ENCODE measurements at places on chromosomes 7 and 10.
A peak's percentile ranks its signal among the peaks of the same experiment; 100 is the strongest.

- DNase-seq, result no peak
Measured at GRCh38 chr7:148334959-148335577, 255.5 kb upstream of the C7orf33 start.

GRCh38 chr7:14886533-14886932 lies 16.0 kb downstream of the DGKB start:
- no peak for DNase-seq

GRCh38 chr7:17105701-17106100 lies 192.8 kb upstream of the AHR start:
- DNase-seq, result no peak

- no peak for DNase-seq
Measured at GRCh38 chr7:40979296-40979695, 723.6 kb downstream of the INHBA start.

GRCh38 chr7:80603940-80604339 lies 34.5 kb upstream of the CD36 start:
- no peak for DNase-seq

GRCh38 chr7:81280531-81280930 lies 361.7 kb upstream of the SEMA3C start:
- no peak for DNase-seq

GRCh38 chr10:112361951-112362751 lies 11.8 kb upstream of the ACSL5 start:
- no peak for DNase-seq

DNA sequence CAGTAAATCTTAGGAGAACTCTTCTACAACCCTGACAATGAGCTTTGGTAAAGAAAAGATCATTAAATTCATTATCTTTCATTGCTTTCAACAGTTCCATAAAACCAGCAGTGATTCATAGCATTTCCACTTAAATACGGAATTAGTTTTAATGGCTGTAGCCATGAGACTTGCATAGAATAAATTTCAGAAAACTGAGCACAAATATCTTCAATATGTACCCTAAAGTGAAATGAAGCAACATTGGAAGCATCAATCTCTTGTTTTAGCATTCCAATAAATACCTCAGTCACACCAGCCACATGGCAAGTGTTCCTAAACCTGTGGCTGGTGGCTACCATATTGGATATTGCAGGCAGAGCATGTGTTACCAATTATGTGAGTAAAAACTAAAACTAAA lies 3.6 kb upstream of the RARRES2 start:
- DNase-seq, result no peak

- no peak for DNase-seq
Measured at GRCh38 chr7:80593869-80594586, 44.4 kb upstream of the CD36 start.

DNA sequence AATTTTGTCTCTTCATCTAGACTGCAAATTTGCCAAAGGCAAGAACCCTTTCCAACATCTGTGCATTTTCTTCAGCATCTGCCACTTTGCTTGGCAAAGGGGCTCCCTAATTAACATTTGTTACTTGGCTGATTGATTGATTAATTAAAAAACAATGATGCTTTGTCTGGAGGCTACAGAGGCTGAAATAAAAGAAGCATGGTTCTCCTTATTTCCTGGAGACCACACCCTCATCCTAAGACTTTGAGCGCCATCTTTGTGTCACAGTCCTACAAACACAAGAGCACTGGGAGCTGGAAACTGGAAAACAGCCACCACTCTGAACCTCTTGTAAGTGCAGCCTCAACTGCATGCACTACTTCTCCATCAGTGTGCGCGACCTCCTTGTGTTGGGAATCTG lies 189.2 kb downstream of the C7orf25 start:
- DNase-seq, result no peak

DNA sequence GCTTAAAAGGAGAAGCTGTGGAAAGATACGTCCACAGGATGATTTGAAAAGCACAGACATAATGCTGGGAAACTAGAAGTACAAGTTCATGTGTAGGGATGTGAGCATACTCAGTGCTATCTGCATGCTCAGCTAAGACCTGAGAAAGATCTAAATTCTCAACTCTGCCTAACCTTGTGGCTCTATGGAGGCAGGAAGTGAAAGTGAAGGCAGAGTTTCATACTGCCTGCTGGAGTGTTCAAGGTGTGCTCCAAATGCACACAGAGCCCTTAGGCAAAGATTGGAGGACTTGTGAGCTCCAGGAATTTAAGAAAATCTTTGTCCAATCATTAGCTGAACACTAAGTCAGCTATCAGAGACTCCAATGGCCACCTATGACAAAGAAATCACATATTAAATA lies 190.9 kb downstream of the RNLS start:
- DNase-seq, result no peak

DNA sequence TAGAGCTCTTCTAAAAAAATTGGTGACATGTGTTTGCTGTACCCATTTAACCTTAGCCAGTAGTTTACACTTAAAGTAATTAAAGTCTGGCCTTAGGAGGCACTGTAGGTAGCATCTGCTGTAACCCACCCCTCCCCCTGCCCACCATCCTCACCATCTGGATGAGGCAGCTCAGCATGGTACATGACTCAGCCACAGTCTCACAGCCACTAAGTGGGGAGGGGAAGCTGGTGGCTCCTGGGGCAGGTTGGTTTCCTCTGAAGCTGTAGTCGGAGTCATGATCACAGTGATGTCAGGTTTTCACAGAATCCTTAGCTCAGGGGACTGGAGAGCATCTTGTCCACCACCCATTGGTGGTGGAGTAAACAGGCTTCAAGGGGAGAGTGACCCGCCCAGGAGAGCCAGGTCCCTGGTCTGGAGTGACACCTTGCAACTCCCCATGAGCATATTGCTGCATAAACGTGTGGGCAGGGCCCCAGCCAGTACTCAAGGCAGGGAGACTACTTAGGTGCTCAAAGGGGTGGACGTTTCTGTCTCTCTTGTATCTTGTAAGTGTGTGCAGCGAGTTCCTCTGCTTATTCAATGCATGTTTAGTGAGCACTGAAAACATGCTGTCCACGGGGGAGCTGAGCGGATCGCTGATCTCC lies 125.9 kb downstream of the GRK5 start:
- no peak for DNase-seq

DNA sequence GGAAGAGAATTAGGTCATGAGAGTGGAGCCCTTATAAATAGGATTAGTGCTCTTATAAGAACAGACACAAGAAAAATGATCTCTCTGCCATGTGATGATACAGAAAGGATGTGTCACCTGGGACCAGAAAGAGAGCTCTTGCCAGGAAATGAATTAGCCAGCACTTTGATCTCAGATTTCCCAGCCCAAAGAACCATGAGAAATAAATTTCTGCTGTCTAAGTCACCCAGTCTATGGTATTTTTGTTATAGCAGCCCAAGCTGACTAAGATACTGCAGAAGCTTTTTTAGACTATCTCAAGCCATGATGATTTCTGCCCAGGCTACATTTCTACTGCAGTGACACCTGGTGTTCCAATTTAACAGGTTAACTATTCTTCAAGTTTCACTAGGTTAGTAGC lies 84.8 kb downstream of the RSU1 start:
- DNase-seq, result no peak

GRCh38 chr10:132447446-132448247 lies 50.6 kb downstream of the PWWP2B start:
- peak; percentile 94 for DNase-seq

- DNase-seq, result no peak
Measured at GRCh38 chr10:131173484-131174210, 137.9 kb downstream of the TCERG1L start.

- no peak for DNase-seq
Measured at GRCh38 chr7:152937282-152937681, 177.7 kb downstream of the ACTR3B start.

DNA sequence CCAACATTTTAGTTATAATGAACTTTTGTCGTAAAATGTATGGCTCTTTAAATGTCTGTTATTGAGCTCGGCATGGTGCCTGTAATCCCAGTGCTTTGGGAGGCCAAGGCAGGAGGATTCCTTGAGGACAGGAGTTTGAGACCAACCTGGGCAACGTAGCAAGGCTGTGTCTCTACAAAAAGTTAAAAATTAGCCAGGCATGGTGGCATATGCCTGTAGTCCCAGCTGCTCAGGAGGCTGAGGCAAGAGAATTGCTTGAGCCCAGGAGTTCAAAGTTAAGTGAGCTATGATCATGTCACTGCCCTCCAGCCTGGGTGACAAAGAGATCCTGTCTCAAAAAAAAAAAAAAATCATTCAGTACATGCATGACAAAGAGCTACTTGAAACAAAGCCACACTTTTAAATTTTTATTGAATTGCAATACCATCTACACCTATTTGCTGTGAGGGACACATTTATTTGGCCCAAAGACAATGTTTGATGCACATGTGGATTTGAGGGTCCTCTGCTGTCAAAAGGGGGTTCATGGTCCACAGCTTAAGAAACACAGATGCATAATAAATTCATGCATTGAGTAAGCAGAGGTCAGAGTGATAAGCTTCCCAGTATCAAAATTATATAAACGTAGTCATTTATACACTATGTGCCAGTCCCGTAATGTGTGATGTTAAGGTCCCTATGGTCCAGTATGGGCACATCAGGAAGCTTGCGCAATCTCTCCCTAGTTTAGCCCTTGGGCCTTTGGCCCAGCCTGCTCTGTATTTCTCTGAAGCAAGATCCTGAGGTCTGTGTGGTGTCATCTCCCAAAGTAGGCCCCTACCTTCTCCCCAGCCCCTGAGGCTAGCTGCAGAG lies 4.4 kb upstream of the MALSU1 start:
- no peak for DNase-seq

DNA sequence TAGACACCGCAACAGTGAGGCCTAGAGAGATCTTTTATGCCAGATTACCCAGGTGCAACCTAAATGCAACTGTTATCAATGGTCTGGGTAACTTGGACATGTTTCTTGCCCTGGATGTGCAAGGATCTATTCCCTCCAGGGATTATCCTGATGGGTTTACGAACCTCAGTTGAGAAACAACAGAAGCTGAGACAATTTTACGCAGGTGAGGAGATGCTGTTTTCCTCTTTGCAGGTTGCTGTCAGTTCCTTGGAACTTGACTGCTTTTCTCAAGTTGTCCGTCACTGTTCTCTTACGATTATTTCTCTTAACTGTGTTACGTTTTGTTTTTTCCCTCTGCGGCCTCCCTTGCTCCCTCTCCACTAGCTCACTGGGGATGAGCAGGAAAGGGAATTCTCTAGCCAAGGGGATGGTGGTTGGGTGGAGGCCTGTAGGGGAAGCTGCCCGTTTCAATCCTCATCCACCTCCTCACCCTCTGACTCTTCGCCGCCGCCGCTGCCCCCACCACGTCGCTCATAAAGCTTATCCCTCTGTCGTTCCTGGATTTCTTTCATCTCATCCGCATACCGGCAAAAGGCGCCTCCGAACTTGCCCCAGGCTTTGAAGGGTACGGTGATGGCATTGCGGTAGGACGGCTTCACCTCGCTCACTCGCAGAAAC lies 1.2 kb downstream of the PURB start:
- DNase-seq, result no peak

Measured in Kasumi-1 (cell line).